ENCODE measurements at places on chromosomes 2 and 18.

- no peak for DNase-seq
Measured at GRCh38 chr18:46387441-46388131, 269.4 kb downstream of the LOXHD1 start.

DNA sequence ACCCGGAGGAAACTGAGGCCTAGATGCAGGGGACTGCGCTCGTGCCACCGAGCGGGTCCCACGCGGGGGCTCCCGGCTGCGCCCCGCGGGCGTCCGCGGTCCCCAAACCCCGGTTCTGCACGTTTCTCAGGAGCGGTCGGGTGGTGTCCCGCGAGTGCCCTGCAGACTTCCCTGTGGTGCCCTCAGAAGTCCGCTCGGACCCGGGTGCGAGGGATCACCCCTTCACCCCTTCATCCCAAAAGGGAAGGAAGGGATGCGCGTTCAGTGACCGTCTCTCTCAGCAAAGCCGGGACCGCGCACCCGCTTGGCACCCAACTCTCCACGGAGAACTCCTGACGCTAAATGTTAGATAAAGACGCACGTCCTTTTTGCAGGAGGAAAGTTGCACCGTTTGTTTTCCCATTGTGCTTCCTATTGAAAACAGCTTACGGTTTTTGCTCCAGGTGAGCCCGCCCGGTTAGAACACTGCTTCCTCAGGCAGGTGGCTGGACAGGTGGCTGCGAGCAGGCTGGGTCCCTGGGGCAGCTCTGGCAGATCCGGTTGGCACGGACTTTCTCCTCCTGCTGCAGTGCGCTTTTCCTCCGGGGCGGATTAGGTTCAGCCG is 779 bp downstream of the DGKD start:
- DNase-seq = peak; percentile 25

DNA sequence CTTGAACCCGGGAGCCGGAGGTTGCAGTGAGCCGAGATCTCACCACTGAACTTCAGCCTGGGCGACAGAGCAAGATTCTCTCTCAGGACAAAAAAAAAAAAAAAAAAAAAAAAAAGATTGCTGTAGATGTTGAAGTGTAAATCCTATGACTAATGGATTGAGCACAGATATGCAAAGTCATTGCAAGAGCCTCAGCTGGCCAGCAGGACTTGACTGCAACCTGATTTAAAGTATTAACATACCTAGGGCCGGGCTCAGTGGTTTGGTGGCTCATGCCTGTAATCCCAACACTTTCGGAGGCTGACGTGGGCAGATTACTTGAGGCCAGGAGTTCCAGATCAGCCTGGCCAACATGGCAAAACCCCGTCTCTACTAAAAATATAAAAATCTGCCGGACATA is 103.4 kb upstream of the MSH2 start:
- DNase-seq = no peak

DNA sequence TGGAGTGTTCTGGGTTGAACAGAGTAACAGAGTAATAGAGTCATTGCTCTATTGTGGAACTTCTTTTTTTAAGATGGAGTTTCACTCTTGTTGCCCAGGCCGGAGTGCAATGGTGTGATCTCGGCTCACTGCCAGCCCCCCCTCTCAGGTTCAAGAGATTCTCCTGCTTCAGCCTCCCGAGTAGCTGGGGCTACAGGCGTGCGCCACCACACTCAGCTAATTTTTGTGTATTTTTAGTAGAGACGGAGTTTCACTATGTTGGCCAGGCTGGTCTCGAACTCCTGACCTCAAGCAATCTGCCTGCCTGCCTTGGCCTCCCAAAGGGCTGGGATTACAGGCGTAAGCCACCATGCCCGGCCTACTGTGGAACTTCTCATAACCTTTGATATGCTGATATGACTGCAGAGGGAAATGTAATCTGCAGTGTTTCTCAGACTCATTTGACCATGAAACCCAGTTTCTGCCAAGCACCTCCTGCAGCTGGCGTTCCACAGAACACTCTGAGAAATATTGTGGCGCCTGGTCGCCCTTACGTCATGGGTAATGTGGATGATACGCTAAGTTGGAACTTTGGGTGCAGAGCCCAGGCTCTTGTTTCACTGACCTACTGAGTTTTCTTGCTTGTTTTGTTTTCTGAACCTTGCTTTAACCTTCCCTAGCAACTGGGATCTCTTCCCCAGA is 213.8 kb downstream of the BCL2 start:
- no peak for DNase-seq

DNA sequence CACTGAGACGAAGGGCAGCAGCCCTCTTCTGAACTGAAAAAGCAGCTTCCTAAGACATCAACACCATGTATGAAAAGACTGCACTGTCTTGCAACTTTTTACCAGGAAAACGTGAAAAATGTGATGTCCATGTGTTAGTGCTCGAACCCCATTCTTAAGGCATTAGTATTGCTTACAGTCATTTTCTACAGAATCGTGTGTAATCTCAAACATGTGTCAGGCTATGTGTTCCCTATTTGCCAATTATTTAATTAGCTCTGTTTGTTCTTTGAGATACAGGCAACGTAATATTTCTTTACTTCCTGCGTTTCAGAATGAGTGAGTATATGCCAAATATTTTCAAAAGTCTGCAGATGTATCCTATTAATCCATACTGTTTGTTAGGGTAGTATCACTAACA is 307.7 kb upstream of the CCDC68 start:
- DNase-seq = no peak

DNA sequence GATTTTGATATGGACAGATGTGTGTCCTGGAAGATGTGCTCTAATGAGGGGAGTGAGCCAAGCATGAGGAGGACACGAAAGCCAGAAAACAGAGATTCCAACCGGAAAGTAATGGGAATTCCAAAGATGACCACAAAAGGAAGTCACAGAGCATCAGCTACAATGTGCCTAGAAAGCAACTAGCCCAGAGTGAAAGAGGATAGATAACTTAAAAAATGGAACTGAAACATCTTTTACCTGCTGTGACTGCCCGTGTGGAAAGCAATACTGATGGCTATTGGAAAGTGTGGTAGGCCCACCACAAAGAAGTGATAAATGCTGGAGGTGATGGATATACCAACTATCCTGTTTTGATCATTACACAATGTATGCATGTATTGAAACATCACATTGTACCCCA is 21.6 kb downstream of the DNMT3A start:
- DNase-seq = no peak

GRCh38 chr2:20353241-20353992 is 2.8 kb upstream of the PUM2 start:
- DNase-seq = no peak

DNA sequence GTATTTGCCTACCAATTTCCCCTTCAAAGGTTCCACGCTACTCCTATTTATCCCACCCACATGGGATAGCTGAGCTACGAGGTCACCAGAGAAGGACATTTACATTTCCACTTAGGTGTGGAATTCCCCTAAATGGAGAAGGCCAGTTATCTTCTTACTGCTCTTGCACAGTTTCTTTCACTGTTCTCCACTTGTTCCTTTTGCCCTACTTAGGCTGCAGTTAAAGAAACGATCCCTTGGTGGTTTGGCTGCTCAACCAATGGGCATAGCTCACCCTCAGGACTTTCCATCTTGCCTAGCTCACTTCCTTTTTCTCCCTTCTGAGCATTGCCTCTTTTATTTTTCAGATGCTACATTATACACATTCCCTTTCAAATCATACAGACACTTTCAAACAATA is 11.2 kb upstream of the NABP1 start:
- no peak for DNase-seq

DNA sequence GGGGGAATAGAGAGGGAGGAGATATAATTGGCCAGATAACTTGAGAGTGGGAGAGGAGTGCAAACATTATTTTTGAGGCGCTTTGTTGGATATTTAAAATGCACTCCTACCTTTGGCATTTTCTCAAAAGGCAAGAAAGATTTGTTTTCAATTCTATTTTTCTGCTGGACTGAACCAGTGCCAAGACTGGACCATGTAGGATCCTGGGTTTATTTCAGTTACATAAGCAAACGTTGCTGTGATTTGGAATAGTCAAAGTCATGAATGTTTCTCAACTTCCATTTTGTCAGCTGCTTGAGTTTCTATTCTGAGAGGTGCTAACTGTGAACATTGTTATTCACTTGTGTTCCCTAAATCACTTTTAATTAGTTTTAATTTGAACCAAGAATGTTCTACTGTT is 8.9 kb upstream of the CHRNA1 start:
- no peak for DNase-seq

All from activated CD4-positive, alpha-beta T cell treated with anti-CD3 and anti-CD28 coated beads, Interleukin-2, amount 50 U/mL, for 48 hours (primary cell).